GM04504 (cell line): ENCODE measurements at places on chromosomes 3 and 15.

GRCh38 chr15:97979140-97979520 is 18.6 kb downstream of the ARRDC4 start:
- DNase-seq, result no peak

DNA sequence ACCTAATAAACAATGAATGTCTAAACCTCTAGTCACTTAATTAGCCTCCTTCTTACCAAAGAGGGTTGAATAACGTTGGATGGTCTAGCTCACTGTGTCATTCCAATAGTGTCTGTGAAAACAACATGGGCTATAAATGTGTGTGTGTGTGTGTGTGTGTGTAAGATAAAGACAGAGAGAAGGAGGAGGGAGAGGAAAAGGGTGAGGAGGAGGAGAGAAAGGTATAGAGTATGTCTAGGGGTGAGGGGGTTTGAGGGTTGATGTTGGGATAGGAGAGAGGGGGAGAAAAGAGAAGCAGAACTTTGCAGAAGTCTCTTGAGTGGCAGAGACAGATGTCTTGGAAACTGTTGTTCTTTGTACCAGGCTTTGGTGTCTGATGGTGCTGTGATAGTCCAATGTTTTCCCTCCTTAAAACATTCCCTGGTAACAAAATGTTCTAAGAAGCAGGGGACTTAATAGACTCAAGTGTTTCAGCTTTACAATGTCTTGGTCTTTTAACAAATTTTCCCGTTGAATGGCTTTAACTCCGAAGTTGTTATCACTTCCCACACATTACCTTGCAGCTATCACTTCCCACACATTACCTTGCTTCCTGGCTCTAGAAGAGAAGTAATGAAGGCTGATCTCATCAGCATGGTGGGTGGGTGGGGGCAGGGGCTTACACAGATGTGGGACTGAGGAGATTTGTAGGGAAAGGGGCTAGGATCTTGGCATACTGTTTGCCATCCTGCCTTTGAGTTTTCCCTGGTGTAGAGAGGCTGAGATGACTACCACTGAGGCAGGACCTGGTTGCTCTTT is 57.8 kb upstream of the ETV5 start:
- no peak for DNase-seq

GRCh38 chr3:183576487-183577107 is 21.1 kb upstream of the KLHL6 start:
- DNase-seq, result no peak

DNA sequence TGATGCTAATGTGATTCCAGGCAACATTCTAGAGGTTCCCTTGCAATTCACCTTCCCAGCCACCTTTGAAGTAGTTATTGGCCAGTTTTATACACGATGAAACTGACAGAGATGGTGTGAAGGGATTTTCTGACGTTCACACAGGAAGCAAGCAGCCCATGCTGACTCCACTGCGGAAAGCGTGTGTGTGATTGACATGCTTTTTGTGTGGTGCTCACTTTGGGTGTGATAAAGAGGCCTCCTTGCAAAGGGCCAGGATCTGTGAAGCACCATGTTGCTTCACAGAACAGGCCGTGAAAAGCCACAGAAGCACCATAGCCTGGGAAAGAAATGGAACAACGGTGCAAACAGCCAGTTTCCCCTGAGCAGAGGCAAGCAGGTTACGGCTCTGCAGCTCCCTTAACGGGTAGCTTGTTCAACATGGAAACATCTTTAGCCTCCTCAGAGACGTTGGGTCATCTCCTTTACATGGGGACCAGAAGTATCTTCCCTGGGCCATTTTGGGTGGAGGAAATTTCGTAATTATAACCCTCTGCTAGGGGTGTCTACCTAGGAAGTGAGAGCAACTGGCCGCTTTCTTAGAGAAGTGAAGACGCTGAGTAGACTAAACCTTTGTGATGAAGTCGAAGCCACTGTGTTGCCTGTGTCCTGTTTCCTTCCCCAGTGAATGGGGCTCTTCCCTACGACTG is 108.5 kb downstream of the APBA2 start:
- no peak for DNase-seq

DNA sequence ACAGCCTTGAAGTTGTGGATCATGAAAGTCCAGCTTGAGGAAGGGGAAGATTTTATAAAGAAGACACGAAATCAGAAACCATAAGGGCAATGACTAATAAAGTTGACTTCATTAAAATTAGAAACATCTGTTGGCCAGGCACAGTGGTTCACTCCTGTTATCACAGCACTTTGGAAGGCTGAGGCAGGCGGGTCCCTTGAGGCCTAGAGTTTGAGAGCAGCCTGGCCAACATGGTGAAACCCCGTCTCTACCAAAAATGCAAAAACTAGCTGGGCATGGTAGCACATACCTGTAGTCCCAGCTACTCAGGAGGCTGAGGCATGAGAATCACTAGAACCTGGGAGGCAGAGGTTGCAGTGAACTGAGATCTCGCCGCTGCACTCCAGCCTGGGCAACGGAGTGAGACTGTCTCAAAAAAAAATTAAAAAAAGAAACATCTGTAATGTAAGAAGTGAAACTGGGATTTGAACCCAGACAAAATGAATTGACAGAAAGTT is 7.9 kb upstream of the UBXN7 start:
- peak; percentile 68 for DNase-seq

DNA sequence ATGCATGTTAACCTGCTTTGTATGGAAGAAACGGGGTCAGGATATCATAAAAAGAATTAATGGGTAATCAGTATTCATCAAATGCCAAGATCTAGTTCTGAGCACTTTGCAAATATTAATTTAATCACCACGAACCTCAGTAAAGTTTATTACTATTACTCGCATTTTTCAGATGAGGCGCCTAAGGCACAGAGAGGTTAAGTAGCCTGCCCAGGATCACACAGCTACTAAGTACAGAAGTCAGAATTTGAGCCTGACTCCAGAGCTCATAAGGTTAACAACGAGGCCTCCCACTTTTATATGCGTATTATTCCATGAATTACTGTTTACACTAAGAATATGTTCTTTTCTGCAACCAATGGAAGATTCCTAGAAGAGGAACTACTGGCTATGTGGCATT is 109.6 kb upstream of the KLF13 start:
- DNase-seq, result no peak

DNA sequence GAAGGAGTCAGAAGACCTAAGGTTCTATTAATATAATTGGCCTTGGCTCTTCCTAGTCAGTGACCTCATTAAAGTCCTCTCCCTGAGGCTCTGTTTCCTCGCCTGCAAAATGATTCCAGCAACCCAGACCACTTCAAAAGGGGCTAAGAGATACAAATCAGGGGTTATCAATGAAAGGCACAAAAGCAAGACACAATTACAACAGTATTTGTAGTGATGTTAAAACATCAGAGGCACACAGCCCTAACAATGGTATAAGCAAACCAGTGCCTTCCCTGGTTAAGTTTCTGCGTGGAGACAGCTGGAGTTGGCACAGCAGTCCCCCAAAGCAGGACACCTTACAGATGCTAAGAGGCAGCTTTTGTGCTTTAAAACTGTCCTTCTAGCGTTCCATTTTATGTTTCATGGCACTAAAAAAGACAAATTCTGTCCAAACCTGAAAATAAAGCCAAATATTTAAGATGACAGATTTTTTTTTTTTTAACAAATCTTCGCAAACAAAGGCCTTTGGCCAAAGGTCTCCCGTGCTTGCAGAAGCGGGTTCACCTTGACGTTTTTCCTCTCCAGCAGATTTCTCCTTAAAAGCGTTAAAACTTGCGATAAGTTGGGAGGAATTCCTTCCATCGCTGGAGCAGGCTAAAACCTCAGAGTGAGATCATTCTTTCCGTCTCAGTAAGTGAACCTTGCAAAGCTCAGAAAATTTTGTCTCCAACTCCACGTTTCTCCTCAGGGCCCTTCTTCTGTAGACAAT is 999 bp downstream of the ZNF280D start:
- DNase-seq, result no peak

DNA sequence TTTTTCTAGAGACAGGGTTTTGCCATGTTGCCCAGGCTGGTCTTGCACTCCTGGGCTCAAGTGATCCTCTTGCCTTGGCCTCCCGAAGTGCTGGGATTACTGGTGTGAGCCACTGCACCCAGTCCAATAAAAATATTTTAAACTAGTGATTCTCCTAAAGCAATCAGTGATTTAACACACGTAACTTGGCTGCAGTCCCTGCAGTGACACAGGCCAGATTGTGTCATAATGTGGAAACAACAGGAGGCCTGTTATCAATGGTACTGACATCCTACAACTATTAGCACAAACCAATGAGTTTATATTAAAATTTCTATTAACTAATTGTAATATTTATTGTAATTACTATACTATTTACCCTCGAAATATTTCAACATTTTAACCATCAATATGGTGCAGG is 1.6 kb upstream of the SEC61A1 start:
- no peak for DNase-seq

- no peak for DNase-seq
These were observed 933 bp upstream of the APEH start for GRCh38 chr3:49673121-49673714.
